ENCODE measurements at places on chromosomes 12 and 14.
A peak's percentile ranks its signal among the peaks of the same experiment; 100 is the strongest.

DNA sequence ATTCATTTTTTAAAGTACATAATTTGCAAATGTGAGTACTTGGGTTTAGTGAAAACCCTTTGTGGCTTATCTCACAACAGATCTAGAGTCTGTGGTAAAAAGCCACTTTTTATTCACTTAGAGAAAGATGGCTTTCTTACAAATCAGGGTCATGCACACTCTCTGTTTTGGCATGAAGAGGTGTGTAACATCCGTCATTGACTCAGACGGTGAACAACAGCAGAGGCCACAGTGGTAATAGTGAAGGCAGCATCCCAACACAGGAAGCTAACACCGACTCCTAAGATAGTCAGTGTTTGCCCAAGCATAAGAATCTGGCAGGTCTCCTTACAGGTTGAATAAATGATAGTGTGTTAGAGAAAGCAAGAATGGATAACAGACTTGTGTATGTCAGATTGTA is 593.0 kb downstream of the SOX5 start:
- H3K27me3 ChIP-seq, result no peaks in the 10 kb centered on the region
- H3K27ac ChIP-seq, result no peak overlapping the region
- H3K4me3 ChIP-seq, result no peak overlapping the region
- no peak for DNase-seq
- H3K4me1 ChIP-seq, result no peaks in the 10 kb centered on the region

- DNase-seq, result peak; percentile 27
- no peak overlapping the region for H3K4me3 ChIP-seq
- no peaks in the 10 kb centered on the region for H3K36me3 ChIP-seq
- no peak overlapping the region for H3K27ac ChIP-seq
- H3K27me3 ChIP-seq, result no peaks in the 10 kb centered on the region
These were observed 148.0 kb upstream of the PDE3A start for GRCh38 chr12:20220339-20220738.

DNA sequence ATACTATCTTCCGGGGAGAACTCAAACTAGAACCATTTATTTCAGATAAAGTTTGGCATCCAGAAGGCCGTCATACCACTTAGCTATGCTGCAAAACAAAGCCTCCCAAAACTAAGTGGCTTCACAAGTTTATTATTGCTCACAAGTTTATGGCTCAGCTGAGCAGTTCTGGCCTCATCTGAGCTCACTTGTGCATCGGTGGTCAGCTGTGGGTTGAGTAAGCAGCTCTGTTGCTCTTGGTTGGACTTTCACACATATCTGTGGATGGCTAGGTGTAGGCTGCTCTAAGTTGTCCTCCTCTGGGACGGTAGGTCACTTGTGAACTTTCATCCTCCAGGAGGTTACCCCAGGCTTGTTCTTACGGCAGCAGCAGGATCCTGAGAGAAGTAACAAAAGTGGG is 162.7 kb downstream of the BTG1 start:
- H3K36me3 ChIP-seq, result no peaks in the 10 kb centered on the region
- H3K27me3 ChIP-seq, result no peaks in the 10 kb centered on the region
- H3K27ac ChIP-seq, result no peak overlapping the region
- DNase-seq, result no peak
- no peak overlapping the region for H3K4me3 ChIP-seq

DNA sequence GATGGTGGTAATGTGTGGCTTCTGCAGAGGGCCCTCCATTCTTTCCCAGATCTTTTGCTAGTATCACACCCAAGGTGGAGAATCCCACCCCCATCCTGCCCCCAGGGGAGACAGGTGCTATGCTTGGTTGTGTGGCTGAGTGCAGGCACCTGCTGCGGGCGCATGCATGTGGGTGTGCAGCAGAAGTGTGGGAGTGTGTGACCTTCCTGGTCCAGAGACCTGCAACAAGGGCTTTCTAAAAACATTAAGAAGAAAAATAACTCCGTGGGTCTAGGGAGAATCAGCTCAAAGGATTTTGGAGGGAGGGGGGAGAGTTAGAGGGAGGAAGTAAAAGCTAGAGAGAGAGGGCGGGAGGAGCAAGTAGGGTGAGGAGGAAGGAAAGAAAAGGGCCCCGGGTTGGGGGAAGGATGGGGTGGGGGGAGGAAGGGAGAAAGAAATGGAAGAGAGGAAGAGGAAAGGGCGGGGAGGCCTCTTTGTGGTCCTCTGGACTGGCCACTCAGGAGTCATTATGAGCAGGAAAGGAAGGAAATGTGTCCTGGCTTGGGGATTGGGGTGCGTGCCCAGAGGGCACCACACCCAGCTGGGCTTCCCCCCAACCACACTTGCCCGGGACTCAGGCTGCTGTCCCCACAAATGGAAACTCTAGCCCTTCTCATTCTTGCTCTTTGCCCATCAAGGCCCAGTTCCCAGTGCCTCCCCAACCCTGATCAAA is 3.1 kb upstream of the FIGNL2 start:
- H3K4me1 ChIP-seq, result peaks cover 14% of the 10 kb centered on the region
- H3K27ac ChIP-seq, result no peak overlapping the region
- H3K36me3 ChIP-seq, result no peaks in the 10 kb centered on the region
- DNase-seq, result no peak

- H3K4me3 ChIP-seq, result no peak overlapping the region
- H3K4me1 ChIP-seq, result peaks cover 10% of the 10 kb centered on the region
- H3K27me3 ChIP-seq, result no peaks in the 10 kb centered on the region
- DNase-seq, result no peak
- no peak overlapping the region for H3K27ac ChIP-seq
These were observed 71.0 kb downstream of the ESRRB start for GRCh38 chr14:76446921-76447320.

- no peak overlapping the region for H3K4me3 ChIP-seq
- H3K36me3 ChIP-seq, result no peaks in the 10 kb centered on the region
- no peak overlapping the region for H3K27ac ChIP-seq
These were observed 159.8 kb downstream of the RPAP3 start for GRCh38 chr12:47545938-47546609.

DNA sequence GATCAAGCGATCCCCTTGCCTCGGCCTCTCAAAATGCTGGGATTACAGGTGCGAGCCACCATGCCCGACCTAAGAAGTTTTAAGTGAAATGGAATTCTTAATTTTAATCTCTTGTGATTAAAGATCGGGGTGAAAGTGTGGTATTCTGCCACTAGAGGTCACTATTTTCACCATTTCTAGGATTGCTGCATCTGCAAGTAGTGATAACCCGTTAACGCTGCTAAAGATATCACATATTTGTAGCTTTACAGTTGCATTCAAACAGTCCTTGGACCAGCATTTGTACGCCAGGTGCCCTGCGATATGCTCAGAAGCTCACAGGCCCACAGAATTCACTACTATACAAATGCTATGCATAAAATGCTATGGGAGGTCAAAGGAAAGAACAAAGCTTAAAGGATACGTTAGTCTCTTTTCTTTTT is 19.3 kb downstream of the CCDC62 start:
- H3K4me3 ChIP-seq, result no peak overlapping the region
- H3K4me1 ChIP-seq, result no peaks in the 10 kb centered on the region
- no peaks in the 10 kb centered on the region for H3K36me3 ChIP-seq
- peak; percentile 61 for DNase-seq
- no peak overlapping the region for H3K27ac ChIP-seq

DNA sequence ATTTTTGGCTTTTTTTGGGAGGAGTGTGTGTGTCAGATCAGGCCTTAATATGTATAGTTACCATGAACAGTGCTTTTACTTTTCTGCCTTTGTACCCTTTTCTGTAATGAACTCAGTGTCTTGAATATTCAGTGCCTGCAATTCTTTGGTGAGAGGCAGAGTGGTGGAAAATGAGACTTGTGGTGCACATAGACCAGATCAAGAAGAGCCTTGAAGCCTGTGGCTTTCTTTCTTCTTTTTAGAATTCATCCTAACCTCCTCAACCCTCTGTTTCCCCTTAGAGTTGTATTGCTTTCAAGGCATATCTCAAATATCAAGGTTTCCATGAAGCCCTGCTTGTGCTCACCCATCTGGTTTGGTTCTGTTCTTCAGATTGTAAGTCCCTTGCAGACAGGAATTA is 2.6 kb downstream of the YLPM1 start:
- no peaks in the 10 kb centered on the region for H3K36me3 ChIP-seq
- no peak overlapping the region for H3K27ac ChIP-seq
- no peaks in the 10 kb centered on the region for H3K27me3 ChIP-seq
- peak overlapping the region; percentile 76 for H3K4me3 ChIP-seq

DNA sequence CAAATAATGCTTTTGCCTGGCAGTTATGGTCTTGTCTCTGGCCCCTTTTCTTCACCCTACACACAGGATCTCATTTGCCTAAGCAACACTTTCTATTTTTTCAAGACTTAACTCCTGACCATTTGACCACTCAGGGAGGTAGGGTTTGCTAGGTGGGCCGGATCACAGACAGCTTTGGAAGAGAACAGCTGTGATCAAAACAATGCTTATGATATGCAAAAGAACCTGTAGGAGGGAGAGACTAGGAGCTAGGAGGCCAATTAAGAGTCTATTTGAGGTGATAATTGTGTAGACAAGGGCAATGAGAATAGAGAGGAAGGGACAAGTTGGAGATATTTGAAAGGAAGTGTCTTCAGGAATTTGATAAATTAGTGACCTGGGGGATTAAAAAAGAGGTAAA is 12.3 kb upstream of the DACT1 start:
- H3K4me1 ChIP-seq, result peaks cover 26% of the 10 kb centered on the region
- DNase-seq, result no peak
- H3K4me3 ChIP-seq, result no peak overlapping the region
- H3K27me3 ChIP-seq, result peaks cover 24% of the 10 kb centered on the region
- H3K27ac ChIP-seq, result no peak overlapping the region
- H3K36me3 ChIP-seq, result no peaks in the 10 kb centered on the region

DNA sequence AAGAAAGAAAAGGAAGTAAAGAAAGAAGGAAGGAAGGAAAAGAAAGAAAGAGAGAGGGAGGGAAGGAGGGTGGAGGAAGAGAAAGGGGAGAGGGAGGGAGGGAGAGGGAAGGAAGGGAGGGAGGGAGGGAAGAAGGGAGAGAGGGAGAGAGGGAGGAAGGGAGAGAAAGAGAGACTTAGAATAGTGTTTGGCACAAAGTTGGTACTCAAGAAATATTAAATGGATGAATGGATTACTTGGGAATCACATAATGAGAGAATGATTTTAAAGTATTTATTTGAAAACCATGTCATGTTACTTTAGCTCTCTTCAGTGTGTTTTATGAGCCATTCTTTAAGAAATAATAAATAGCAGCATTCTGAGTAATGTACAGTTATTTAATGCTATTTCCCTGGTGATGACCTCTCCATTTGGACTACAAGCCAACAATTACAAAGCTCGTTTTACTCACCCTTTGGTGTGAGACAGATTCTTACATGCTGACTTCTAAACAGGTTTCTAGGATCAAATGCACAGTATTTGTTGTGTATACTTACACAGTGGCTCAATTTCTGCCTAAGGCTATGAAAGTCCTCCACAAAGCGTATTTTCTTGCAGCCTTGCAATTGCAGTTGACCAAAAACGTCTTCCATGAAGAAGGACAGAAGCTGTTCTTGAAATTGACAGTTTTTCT is 861 bp downstream of the IL26 start:
- DNase-seq, result no peak
- no peaks in the 10 kb centered on the region for H3K27me3 ChIP-seq
- H3K27ac ChIP-seq, result no peak overlapping the region
- no peak overlapping the region for H3K4me3 ChIP-seq

GRCh38 chr14:49044981-49045380 is 541.2 kb downstream of the RPS29 start:
- no peaks in the 10 kb centered on the region for H3K4me1 ChIP-seq
- no peaks in the 10 kb centered on the region for H3K36me3 ChIP-seq

DNA sequence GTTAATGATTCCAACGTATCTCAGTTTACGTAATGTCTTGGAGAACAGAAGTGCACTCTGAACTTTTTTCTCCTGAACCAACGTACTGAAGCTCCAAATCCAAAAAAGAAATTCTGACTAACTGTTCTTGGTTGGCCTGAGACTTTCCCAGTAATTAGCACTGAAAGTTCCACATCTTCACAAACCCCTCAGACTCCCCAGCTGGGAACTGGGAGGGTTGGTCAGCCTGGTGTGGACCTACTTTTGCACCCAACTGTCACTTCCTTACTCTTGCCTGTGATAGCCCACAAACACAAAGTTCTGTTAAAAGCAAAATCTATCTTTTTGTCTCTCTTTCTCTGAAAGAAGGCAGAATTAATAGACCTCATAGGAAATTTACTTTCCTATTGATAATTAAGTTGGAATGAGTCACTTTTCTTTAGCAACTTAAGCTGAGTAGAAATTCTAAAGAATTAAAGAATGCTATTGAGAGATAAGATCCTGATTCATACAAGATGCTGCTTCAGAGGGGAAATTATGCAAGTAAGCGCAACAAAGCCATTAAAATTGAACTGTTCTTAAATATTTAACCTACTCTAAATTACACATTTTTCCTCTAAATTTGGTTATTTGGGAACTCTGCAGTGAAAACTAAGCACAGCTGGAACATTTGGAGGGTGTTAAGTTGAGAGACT is 155.0 kb downstream of the EPS8 start:
- peaks cover 10% of the 10 kb centered on the region for H3K4me1 ChIP-seq
- no peak overlapping the region for H3K27ac ChIP-seq
- no peak for DNase-seq
- H3K36me3 ChIP-seq, result no peaks in the 10 kb centered on the region
- H3K4me3 ChIP-seq, result no peak overlapping the region

DNA sequence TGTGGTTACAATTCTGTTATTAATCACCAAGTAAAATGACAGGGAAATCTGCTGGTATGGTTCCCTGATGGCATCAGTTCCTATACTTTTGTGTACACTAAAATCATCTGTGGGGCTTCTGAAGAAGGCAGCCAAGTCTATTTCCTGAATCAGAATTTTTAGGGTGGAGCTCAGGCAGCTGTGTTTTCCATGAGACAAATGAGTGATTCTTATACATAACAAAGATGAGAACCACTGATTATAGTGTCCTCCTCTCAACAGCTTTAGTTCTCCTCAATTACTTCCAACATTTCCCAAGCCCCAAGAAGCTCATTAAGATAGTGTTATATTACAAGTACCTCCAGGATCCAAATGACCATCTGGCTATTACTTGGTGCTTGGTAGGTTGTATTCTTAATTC is 64.5 kb upstream of the USP44 start:
- no peak overlapping the region for H3K4me3 ChIP-seq
- no peaks in the 10 kb centered on the region for H3K36me3 ChIP-seq
- no peaks in the 10 kb centered on the region for H3K27me3 ChIP-seq
- H3K27ac ChIP-seq, result no peak overlapping the region
- no peak for DNase-seq

DNA sequence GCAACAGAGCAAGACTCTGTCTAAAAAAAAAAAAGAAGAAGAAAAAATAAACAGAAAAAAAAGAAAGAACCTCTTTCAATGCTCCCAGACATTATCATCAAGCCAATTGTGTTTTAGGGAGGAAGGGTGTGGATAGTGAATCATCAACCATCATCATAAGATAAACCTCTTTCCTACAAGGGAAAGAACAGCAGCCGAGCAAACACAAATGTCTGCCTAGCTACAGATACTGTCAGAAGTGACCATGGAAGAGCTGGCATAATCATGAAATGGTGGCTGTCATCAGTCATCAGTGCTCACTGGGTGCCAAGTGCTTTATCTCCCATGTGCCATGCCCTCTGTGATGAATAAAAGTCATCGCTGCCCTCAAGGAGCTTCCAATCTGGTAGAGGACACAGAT is 46.6 kb downstream of the SLC17A8 start:
- no peak for DNase-seq
- no peaks in the 10 kb centered on the region for H3K4me1 ChIP-seq
- no peak overlapping the region for H3K4me3 ChIP-seq
- no peaks in the 10 kb centered on the region for H3K27me3 ChIP-seq

- peaks cover 28% of the 10 kb centered on the region for H3K4me1 ChIP-seq
- no peaks in the 10 kb centered on the region for H3K36me3 ChIP-seq
These were observed 1.4 kb upstream of the ZFP36L1 start for GRCh38 chr14:68794130-68794850.

Data from neural progenitor cell (in vitro differentiated cells).